ENCODE measurements at places on chromosomes 16 and 17. TPM values are rescaled to one million over a fixed set of nuclear protein-coding genes. Genes with fewer than 3 reads are reported as not detected.

The TRAF4 gene
- total RNA-seq = 26.1 TPM

The CALB2 gene
- total RNA-seq = 1.0 TPM

The EDC4 gene
- 66.3 TPM for total RNA-seq

The CNGB1 gene
- total RNA-seq = not detected

The GPR142 gene
- total RNA-seq = not detected

The FOXL1 gene
- under 0.01 TPM for total RNA-seq

The CNP gene
- 25.1 TPM for total RNA-seq

The NPIPA7 gene
- total RNA-seq = 2.1 TPM

The SLFN11 gene
- 16.7 TPM for total RNA-seq

The NPIPB9 gene
- total RNA-seq = 4.2 TPM

The CLDN6 gene
- not detected for total RNA-seq

The CD7 gene
- 0.52 TPM for total RNA-seq

The PFN1 gene
- 137 TPM for total RNA-seq

The ANKFN1 gene
- 1.6 TPM for total RNA-seq

The COG4 gene
- total RNA-seq = 66.8 TPM

The ZNF205 gene
- total RNA-seq = 7.3 TPM

The CYBA gene
- 90.8 TPM for total RNA-seq

The CDK5R1 gene
- total RNA-seq = 6.3 TPM

The SCIMP gene
- 2.1 TPM for total RNA-seq

The NPIPA3 gene
- 1.6 TPM for total RNA-seq

The TBC1D3C gene
- total RNA-seq = not detected

The MTSS2 gene
- 18.8 TPM for total RNA-seq

The CACNG4 gene
- total RNA-seq = 1.6 TPM

The CDYL2 gene
- total RNA-seq = 1.6 TPM

The TBC1D3H gene
- total RNA-seq = not detected

The CORO6 gene
- 43.3 TPM for total RNA-seq

The SPATA32 gene
- not detected for total RNA-seq

The CRLF3 gene
- 7.8 TPM for total RNA-seq

The TP53TG3B gene
- total RNA-seq = not detected

The CA7 gene
- not detected for total RNA-seq

The PYDC1 gene
- not detected for total RNA-seq

The UTS2R gene
- total RNA-seq = 1.6 TPM

The EIF1 gene
- 100 TPM for total RNA-seq

The ADAMTS18 gene
- total RNA-seq = 5.2 TPM

The BRD7 gene
- 32.9 TPM for total RNA-seq

The BAHCC1 gene
- total RNA-seq = 8.4 TPM

All from skeletal muscle tissue (tissue), 5 donors.